ENCODE measurements at places on chromosomes 5 and 9.

GRCh38 chr9:127767410-127767809, 11.1 kb downstream of the SH2D3C start:
- no peaks in the 10 kb centered on the region for H3K27me3 ChIP-seq
- H3K4me1 ChIP-seq: peaks cover 79% of the 10 kb centered on the region
- DNase-seq: no peak
- peak overlapping the region; percentile 38 for H3K4me3 ChIP-seq

- DNase-seq: no peak
- no peak overlapping the region for H3K27ac ChIP-seq
- no peaks in the 10 kb centered on the region for H3K36me3 ChIP-seq
- H3K27me3 ChIP-seq: no peaks in the 10 kb centered on the region
Measured at GRCh38 chr9:82543726-82544125, 519.2 kb downstream of the RASEF start.

- no peaks in the 10 kb centered on the region for H3K36me3 ChIP-seq
- peaks cover 23% of the 10 kb centered on the region for H3K4me1 ChIP-seq
- no peak overlapping the region for H3K27ac ChIP-seq
- H3K27me3 ChIP-seq: peaks cover 77% of the 10 kb centered on the region
Measured at GRCh38 chr9:132485393-132485792, 75.4 kb downstream of the CFAP77 start.

GRCh38 chr5:147743012-147743411, 39.5 kb downstream of the JAKMIP2 start:
- no peak overlapping the region for H3K27ac ChIP-seq
- H3K4me1 ChIP-seq: no peaks in the 10 kb centered on the region
- H3K36me3 ChIP-seq: no peaks in the 10 kb centered on the region
- H3K4me3 ChIP-seq: no peak overlapping the region

GRCh38 chr5:141369994-141370848, at the start of gene PCDHGB3:
Gene PCDHGB3 (plus strand): TSS chr5:141370242. CDS start chr5:141370395, 153 bp downstream.
- no peaks in the 10 kb centered on the region for H3K36me3 ChIP-seq
- H3K27me3 ChIP-seq: peaks cover 71% of the 10 kb centered on the region
- H3K4me3 ChIP-seq: peak within 1 kb of the TSS; percentile 40
- peaks cover 2% of the 10 kb centered on the region for H3K4me1 ChIP-seq
